ENCODE measurements at places on chromosomes 2 and 18.

GRCh38 chr2:120653046-120653445 lies 82.6 kb upstream of the GLI2 start:
- DNase-seq: no peak

DNA sequence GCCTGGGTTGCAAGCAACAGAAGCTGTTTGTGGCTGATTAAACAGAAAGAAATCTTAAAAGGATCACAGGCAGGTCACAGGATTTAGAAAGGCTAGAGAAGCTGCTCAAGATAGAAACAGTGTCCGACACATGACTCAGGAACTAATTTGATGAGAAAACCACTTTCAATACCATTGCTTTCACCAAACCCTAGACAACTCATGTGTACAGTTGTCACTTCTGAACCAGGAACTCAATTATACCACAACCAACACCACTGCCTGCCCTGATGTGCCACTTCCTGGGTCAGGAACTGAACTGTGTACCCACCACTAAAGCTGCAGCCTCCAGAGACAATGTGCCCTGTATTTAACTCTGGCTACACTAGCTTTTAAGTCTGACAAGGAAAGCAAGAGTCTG lies 56.0 kb downstream of the TMEM247 start:
- no peak for DNase-seq

DNA sequence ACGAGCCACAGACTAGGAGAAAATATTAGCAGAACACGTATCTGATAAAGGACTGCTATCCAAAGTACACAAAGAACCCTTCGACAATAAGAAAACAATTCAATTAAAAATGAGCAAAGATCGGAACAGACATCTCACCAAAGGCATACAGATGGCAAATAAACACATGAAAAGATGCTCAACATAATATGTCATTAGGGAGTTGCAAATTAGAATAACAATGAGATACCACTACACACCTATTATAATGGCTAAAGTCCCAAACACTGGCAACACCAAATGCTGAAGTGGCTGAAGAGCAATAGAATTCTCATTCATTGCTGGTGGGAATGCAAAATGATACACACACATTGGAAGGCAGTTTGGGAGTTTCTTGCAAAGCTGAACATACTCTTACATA lies 33.1 kb downstream of the SERTAD2 start:
- no peak for DNase-seq

- peak; percentile 19 for DNase-seq
These were observed 34.8 kb downstream of the ADNP2 start for GRCh38 chr18:80143881-80144280.

DNA sequence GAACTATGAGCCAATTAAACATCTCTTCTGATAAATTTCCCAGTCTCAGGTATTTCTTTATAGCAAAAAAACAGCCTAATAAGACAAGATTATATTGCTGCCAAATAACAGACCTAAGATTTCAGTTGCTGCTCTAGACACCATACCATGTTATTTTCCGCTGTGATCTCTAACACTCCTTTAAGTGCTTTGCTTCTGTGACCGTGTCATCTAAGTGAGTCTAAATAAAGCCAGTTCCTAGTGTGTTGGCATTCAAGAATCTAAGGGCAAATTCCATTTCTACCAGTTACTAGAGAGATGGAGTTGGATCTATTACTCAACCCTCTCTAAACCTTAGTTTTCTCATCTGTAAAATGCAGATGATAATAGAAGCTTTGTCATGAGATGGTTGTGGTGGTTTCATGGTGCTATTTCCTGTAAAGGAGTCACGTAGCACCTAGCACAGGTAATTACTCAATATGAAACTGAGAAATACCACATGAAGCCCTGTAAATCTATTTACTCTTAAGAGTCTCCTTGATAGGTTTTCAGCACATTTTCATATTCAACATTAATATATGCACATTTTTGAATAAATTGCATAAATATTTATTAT lies 40.5 kb downstream of the SPHKAP start:
- DNase-seq: no peak
